ENCODE measurements at places on chromosomes 12 and 14.

GRCh38 chr14:95402578-95402977 is 82.9 kb upstream of the CLMN start:
- no peak for DNase-seq

- DNase-seq: no peak
Measured at GRCh38 chr12:89346741-89347324, 5.5 kb downstream of the DUSP6 start.

GRCh38 chr12:112974904-112975303 is 3.4 kb upstream of the OAS2 start:
- DNase-seq: no peak

DNA sequence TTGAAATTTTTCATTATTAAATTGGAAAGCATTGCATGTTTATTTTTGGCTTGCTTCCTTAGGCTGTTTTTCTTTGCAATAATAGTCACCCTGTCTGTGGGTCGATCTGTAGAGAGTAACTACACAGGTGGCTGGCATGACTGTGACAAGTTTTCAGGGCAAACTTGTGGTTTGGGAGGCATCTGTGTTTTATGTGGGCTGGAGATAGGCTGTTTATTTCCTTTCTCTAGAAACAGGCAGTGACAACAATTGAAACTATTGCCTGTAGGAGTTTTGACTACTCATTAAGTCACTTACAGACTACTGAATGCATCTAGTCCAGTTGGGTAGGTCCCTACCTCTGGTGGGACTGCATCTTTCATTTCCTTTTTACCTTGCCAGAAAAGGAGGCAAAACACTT is 155.6 kb downstream of the DYRK2 start:
- no peak for DNase-seq

GRCh38 chr12:121990692-121991603 is 30.7 kb upstream of the BCL7A start:
- DNase-seq: peak; percentile 66

GRCh38 chr12:39752482-39753137 is 133.0 kb upstream of the ABCD2 start:
- no peak for DNase-seq

DNA sequence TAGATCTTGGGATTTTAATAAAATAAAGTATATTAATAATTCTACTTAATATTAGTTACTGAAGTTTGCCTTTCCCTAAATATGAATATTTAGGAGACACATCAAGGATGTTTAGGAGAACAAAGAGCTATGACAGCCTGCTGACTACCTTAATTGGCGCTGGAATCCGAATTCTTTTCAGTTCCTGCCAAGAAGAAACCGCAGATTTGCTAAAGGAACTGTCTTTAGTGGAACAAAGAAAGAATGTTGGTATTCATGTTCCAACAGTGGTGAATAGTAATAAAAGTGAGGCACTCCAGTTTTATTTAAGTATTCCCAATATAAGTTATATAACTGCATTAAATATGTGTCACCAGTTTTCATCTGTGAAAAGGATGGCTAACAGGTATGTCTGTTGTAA is 54.5 kb downstream of the MIS18BP1 start:
- no peak for DNase-seq

DNA sequence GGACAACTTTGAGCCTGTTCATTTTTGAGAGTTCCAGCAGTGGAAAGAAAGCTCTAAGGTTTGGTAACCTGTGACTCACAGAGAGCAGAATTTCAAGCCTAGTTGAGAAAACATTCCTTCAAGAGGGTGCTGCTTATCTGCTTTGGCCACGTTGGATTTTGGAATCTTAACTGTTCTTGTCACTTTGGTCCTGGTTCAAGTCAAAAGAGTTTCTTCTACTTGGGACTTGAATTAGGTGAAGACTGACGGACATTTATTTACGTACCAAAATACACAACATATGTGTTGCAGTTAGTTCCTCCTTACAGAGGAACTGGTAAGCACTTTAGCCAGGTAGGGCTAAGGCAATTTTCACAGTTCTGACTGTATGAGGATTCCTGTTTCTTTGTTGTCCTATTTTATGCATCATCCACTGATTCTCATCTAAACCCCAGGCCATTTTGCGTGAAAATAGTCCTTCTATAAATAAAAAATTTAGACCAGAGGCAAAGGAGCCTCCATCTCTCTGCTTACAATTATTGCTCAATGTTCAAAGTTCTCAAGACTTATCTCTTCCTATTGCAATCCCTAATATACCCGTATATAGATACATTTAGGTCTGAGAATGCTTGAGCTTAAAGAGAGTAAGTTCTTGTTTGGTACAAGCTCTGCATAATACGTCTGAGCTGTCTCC is 580.9 kb downstream of the DIO2 start:
- DNase-seq: no peak

DNA sequence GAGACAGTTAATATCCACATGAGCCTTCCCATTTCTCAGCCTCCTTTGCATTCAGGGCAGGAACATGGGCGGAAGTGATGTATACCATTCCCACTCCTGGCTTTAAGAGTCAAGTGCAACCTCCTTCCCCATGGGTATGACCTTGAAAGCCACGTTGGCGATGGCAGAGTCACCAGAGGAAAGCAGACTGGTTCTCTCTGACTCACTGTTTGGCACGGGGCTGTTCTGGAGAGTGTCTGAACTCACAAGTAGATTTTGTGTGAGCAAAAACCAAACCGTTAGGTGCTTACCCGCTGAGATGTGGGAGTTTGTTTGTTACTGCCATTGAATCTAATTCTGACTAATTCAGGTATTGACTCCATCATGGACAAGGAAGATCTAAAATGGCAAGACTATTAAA is 36.7 kb upstream of the PZP start:
- DNase-seq: no peak

GRCh38 chr12:49892084-49892731 is 11.5 kb downstream of the FAIM2 start:
- DNase-seq: no peak

DNA sequence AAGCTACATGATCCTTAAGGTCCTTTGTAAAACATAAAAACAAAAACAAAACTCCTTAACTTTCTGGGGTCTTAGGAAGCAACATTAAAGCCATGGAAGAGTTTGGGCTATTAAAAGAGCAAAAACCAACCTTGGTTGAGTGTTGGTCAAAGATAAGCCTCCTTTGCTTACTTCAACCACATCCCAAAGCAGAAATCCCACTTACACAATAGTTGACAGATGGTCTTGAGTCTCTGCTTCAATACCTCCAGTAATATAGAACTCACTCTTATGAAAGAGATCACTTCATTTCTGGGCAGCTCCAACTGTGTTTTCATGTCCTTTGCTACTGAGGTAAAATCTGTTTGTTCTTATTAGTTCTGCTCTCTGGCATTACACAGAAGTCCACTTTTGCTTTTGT is 125.8 kb downstream of the SLC38A4 start:
- no peak for DNase-seq

- no peak for DNase-seq
Measured at GRCh38 chr12:75969768-75970167, 61.8 kb downstream of the PHLDA1 start.

- DNase-seq: no peak
Measured at GRCh38 chr14:34081101-34081575, 130.3 kb upstream of the EGLN3 start.

- DNase-seq: no peak
Measured at GRCh38 chr14:66804141-66804540, 296.2 kb downstream of the GPHN start.

GRCh38 chr12:116236976-116237375 is 40.5 kb downstream of the MED13L start:
- no peak for DNase-seq

DNA sequence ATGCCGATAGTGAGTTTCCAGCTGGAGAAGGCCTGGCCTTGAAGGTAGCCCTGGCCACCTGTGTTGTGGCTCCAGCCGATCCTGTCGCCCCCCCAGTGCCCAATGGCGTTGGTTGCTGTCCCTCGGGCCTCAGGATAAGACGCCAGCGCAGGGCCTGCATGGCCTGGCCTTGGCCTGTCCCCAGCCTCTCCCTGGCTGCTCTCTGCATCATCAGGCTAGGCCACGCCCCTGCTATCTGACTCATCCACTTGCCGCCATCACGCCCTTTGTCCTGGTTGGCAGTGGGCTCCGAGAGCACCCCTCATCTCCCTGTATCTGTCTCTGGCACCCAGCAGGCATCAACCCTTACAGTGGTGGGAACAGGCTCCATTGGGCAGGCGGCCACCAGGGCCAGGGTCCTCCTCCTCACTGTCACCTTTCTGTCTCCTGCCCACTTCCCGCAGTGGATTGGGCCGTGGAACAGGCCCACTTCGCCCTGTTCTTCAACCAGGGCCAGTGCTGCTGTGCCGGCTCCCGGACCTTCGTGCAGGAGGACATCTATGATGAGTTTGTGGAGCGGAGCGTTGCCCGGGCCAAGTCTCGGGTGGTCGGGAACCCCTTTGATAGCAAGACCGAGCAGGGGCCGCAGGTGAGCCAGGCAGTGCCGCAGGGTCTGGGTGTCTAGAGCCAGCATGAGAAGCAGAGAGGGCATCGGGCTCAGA is 25.6 kb downstream of the ALDH2 start:
- DNase-seq: no peak

DNA sequence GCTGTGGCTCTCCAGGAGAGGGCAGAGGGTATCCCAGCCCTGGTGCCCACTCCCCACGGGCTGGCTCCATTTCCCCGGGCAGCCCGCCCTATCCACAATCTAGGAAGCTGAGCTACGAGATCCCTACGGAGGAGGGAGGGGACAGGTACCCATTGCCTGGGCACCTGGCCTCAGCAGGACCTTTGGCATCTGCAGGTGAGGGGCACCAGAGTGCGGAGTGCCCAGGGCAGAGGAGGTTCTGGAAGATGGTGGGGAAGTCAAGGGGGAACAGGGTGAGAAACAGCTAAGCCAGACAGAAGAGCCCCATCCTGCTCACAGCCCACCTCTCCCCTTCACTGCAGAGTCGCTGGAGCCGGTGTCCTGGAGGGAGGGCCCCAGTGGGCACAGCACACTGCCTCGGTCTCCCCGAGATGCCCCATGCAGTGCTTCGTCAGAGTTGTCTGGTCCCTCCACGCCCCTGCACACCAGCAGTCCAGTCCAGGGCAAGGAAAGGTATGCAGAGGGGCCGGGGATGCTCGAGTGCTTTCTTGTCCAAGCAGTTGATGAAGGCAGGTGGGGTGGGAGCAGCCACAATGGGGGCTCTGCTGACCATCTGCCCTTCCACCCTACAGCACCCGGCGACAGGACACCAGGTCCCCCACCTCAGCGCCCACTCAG is 10.3 kb downstream of the TNS2 start:
- no peak for DNase-seq

DNA sequence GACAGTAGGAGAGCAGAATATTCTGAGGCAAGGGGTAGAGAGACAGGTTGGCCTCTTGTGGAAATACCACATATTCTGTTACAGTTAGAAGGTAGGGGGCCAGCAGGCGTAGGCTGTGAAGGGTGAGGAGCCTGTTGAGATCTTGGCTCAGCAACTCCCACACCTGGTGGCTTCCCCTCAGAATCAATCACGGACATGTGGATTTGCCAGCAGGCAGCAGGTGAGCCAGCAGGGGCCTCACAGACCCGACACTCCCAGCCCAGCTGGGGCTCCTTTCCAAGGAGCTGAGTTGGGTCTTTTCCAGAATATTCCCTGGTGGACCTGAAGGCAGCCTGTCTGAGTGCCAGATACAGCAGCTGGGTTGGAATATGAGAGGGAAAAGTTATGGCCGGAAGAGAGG is 150.0 kb upstream of the CRY1 start:
- DNase-seq: no peak

DNA sequence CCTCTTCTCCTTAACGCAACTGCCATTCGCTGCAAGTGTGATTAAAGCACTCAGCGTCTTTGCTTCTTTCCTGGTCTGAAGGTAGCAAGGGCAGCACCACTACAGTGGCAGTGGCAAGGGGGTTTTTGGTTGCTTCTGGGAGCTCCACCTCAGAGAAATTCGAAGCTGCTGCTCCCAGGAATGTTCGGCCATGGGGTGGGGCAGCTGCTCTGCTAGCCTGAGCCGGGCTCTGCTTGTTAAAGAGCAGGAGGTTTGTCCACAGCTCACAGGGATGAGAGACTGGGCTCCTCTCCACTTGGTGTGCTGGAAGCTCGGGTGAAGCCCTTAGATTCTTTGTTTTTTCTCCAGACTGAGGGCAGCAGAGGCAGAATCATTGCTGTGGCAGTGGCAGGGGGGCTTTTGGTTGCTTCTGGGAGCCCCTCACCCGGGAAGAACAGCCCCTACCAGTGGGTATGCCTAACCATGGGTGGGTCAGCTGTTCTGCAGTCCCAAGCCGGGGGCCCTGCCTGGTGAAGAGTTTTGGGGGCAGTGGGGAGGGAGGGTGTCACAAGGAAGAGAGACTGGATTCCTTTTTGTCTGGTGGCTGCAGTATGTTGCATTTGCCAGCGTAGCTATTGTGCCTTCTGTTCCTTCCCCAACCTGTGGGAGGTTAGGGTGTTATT is 340.2 kb downstream of the AEBP2 start:
- DNase-seq: no peak

DNA sequence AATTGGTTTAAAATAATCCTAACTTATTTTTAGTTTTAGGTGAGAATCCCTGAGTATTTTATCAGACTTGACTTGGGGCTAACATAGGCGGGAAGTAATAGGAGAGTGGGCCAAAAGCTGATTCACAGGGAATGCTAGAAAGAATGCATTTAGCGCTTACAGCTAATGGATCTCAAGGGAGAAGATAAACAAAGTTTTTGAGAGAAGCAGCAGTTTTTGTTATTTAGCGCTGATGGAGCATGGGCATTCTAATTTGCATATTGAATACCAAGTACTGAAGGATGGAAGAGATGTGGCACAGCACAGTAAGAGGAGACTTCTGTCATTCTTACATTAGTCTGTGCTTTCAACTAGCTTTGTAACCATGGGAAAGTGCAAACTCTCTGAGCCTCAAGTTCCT is 436.0 kb upstream of the FBXO33 start:
- DNase-seq: no peak

DNA sequence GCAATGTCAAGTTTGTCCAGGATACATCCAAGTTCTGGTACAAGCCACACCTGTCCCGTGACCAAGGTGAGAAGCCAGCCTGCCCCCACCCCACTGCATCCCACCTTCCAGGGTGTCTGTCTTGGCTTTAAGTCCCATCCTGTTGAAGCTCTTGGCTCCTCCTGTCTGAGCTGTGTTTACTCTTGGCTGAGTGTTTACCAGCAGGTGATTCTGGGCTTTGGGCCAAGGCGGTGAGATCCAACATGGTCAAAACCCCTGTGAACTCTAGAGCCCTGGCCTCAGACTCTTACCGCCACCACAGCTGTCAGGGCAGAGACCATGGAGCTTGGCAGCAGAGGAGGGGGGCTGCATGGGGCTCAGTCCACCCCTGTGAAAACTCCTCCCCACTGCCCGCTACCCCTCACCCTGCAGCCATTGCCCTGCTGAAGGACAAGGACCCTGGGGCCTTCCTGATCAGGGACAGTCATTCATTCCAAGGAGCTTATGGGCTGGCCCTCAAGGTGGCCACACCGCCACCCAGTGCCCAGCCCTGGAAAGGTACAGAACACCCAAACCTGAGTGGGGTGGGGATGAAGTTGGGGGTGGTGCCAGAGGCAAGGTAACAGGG is 11.6 kb downstream of the TNS2 start:
- no peak for DNase-seq

Measured in D721Med (cell line).